Left renal pelvis (tissue), 4 donors: ENCODE measurements at places on chromosomes 4 and X.

DNA sequence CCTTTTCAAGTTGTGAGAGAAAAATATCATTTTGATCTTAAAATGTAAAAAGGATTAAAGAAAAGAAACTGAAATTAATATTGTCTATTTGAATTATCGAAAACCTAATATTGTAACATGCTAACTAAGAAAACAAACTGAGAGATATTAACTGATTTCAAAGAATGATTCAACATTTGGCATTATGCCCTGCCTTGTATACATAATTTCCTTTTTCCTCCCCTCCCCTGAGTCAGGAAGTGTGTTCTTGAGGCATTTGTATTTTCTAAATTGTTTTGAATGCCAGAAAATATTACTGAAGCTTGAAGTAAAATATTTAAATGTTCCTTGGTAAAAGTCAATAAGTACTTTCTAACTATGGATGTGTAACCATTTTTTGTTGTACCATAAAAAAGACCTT is 49.4 kb downstream of the RPS6KA3 start:
- DNase-seq: no peak

DNA sequence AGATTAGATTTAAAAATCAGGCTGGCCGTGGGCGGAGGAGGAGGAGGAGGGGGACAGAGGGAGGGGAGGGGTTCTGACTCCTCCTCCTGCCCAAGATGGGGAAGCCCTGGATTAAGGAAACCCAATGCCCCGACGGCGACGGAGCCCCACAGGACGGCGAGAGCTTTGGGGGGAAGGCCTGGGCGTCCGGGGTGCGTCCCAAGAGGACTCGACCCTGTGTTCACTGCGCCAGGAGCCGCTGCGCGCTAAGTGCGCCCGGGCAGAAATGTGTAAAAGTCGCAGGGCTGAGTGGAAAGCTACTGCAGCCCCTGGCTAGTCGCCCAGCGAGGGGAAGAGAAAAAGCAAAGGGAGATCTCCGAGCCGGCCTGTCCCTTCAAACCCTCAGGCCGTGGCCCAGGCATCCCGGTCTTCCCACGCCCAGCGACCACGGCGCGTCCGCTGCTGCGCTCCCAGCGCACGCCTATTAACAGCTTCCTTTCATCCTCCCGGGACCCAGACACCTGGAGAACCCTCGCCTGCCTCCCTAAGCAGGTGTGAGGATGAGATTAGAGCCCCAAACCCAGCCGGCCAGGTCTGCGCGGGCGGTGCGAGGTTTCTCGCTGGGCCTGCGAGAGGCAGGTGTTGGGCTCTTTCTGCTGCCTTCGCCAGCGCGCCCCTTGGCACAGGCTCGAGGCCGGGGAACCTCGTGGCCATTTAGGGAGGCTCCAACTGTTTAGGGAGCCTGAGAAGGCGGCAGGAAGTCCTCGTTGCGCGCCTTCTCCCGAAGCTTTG is 1.4 kb upstream of the RPS6KA3 start:
- no peak for DNase-seq

DNA sequence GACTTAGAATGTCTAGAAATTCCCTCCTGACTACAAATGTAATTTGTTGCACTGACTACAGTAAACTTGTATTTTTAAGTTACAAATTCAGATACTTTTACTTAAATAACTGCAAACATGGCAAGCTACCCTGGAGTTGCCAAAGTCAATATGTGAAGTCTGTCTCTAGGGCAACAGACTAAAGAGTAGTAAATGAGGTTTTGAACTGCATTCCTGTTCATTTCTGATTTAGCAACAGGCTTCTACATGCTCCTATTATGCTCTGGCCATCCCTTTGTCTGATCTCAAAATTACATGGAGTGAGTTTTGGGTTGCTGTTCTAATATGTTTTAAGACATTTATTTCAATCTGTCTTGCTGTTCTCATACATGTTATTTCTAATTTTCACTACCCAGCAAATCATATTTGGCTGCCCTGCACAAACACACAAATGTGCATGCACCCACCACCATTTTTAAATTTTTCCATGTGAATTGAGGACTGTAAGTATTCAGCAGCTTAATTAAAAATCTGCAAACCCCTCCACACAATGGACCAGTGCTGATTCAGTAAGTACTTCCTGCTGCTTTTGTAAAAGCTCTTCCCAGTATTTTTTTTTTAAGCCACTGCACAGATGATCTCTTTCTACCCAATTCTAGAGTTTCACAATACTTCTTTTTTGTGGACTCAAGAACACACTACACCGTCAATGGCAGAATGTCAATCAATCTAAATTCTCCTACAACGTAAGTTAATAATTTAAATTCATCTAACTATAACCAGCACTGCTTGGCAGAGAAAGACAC is 26.7 kb downstream of the SH3RF1 start:
- DNase-seq: no peak

- DNase-seq: no peak
Measured at GRCh38 chr4:114229706-114230105, 250.3 kb upstream of the ARSJ start.

DNA sequence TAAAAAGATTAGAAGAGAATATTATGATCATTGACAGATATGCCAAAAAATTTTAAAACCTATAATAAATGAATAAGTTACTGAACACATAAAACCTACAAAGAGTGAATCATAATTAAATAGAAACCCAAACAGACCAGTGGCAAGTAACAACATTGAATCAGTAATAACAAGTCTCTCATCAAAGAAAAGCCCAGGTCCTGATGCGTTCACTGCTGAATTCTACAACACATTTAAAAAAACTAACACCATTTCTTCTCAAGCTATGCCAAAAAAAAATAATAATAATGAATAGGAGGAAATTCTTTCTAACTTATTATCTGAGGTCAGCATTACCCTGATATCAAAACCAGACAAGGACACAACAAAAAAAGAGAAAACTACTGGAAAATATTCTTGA is 30.6 kb downstream of the ACTRT1 start:
- no peak for DNase-seq

DNA sequence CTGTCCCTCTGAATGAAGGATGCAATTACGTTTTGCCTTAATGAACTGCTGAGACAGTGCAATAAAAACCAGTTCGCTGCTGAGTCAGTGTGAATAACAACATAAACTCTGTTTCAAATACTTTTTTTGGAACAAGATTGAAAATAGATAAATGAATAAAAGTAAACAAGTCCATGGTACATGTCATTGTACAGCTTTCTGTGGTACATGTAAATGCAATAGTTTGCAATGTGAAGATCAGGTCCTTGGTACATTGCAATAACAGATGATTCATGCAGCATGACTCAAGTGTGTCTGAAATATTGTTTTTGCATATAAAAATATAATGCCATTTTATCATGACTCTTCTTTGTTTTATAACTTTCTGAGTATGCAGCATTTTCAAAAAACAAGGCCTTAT is 193.4 kb upstream of the PACRGL start:
- no peak for DNase-seq

DNA sequence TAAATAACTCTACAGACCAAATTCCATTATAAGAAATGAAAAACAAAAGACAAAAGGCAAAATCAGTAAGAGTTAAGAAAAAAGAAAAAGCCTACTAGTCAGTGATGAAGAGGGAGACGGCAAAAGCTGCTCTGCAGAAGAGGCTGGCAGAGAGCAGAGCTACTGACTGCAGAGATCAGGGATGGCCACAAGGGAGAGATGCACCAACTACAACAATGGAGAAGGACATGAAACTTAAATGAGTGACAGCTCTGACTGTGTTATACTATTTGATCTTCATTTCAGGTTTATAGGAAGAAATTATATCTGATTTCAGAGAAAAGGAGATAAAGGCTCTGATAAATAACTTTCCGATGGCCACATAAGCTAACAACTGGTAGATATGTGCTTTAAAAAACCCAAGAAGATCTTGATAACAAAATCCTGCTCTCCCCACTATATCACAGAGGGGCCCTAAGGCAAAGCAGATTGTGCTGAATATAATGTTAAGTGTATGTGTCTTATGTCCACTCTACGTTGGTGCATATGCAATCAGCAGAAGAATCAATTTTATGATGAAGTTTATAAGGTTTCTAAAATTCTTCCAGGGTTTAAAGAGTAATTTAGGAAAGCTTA is 58.4 kb upstream of the COX18 start:
- no peak for DNase-seq

GRCh38 chr4:47221721-47222120 is 190.4 kb downstream of the GABRB1 start:
- no peak for DNase-seq

DNA sequence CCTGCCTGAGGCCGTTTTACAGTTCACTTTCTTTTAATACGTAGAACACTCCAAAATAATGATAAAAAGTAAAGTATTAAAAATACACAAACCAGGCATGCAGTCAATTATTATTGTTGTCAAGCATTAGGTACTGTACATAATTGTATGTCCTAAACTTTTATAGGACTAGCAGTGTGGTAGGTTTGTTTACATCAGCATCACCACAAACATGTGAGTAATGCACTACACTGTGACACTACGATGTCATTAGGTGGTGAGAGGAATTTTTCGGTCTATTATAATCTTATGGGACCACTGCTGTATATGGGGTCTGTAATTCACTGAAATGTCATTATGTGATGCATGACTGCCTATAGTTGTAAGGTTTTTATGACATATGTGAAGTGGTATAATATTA is 149.5 kb upstream of the SH3RF1 start:
- no peak for DNase-seq

DNA sequence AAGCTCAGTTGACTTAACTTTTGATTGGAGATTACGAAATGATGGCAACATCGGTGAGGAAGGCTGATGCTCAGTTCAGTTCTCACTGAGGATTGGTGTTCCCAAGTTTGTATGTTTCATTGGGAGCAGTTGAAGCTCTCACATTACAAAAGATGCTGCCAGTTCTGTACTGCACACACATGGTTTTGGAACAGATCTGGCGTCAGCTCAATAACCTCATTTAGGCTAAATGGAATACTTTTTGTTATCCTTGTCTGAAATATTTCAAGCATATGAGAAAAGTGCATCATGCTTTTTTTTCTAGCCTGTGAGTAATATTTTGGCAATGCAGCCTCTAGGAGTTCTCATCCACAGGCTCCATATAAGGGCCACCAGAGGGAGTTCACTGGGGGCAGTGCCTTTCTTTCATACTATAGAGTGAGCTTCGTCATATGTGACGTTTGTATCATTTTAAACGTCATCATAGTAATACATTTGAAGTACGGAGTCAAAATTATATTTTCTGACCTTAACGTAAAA is 4.1 kb downstream of the ENPEP start:
- DNase-seq: no peak

- DNase-seq: no peak
Measured at GRCh38 chr4:44791831-44792230, 65.5 kb upstream of the GNPDA2 start.

DNA sequence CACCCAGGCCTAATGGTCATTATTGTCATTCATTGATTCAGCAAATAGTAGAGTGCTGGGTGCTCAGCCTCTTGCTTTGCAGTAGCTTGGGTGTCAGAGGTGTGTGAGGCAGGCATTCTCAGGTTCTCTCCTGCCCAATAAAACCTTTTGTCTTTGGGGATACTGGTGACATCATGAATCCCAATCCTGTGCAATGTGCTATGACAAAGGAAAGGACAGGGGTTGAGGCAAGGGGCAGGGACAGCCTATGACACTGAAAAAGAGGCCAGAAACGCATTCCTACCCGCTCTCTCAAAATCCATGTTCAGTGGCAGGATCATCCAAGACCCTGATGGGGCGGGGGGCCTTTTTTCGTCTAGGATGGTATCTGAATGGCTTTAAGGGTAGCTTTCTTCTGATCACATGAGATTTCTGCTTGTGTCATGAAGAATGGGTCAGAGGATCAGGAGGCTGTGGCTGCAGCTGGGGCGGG is 1.5 kb upstream of the FAM193A start:
- DNase-seq: no peak

GRCh38 chr4:153528705-153529485 is 62.7 kb downstream of the TMEM131L start:
- no peak for DNase-seq

DNA sequence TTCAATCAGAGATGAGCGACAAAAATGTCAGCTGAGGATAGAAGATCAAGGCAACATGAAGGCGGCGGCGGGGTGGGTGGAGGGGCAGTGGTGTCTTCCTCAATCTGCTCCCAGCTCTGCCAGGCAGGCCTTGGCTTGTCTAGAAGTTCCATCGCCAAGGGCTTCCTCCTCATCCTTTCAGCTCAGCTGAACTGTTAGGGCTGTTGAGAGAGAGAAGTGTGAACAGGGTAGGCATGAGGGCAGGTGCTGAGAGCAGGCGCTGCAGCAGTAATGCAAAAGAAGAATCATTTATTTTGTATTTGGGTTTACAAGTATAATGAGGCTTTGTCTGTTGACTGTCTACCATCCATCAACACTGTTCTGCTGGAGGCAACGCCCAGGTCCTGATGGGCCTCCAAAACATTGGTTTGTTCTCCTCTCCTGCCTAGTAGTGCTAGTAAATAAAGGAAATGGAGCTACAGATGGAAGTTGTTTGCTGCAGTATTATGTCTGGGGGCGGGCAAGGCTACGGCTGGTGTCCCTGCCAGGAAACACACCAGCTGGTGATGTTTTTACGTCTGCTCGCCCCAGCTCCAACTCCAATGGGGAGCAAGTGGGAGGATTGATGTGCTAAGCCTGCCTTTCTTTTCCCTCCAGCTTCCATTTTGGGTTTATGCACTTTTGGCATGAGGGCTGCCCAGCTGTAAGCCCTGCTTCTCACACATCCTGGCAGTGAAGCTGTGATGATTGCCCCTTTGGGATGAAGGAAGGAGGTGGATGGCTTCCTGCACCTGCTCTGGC is 139.4 kb upstream of the BOD1L1 start:
- DNase-seq: no peak

- no peak for DNase-seq
Measured at GRCh38 chrX:70436343-70436742, 8.3 kb upstream of the DLG3 start.

DNA sequence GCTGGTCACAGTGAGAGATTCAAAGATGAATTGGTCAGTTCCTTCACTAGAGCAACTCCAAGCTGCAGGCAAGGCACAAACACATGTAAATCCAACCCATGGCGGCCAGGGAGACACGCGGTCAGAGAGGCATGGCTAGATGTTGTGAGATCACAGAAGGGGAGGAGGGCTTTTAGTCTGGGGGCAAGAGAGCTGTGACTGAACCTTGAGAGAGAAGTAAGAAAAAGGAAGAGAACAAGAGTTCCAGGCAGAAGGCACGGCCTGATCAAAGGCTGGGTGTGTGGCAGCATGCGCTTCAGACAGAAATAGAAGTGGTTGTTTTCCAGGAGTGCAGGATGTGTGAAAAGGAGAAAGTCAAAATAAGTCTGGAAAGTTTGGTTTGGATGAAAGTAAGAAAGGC is 15.9 kb downstream of the CCDC149 start:
- no peak for DNase-seq
